Activated CD8-positive, alpha-beta memory T cell treated with anti-CD3 and anti-CD28 coated beads, Interleukin-2, amount 50 U/mL, for 4 hours (primary cell): ENCODE measurements at places on chromosomes 2 and 18.

- no peak for DNase-seq
These were observed 93.3 kb downstream of the KLHL29 start for GRCh38 chr2:23478087-23478932.

DNA sequence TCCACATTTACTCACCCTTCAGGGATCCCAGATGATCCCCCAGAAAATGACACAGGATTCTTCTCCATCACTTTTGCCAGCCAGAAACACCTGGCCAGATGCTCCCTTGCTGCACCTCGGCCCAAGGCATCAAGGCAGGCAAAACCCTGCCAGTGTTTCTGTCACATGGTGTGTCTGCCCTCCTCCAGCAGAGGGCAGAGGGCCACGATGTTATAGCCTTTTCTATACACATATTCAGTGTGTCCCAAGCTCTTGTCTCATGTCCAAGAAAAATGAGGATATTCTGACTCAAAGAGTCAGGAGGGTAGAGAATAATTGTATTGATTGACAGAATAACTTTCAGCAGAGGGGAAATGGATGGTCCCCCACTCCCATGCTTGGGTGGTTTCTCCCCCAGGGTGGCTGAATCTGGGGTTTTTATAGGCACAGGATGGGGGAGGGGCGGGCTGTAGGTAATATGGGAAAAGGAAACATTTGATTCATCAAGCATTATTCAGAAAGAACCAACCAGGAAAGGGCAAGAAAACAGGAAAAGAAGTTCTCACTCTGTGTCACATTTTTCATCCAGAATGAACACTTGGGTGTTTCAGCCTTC, 933.9 kb downstream of the TRIB2 start:
- no peak for DNase-seq

- DNase-seq: no peak
These were observed 495.9 kb upstream of the CNTNAP5 start for GRCh38 chr2:123528996-123529707.

DNA sequence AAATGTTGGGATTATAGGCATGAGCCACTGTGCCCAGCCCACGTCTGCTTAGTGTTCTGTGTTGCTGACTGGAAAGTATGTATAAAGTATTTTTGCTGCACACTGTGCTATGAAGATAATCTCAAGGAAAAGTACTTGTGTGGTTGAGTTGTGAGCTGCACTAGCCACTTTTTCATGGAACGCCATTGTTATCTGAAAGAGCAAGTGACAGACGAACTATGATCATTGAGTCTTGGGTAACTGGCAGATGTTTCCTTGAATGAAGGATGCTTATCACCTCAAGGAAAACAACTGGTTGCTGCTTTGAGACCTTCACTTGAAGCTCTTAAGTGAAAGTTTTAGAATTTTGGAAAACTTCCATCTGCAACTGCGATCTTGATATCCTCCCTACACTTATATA, 82.2 kb upstream of the KCTD1 start:
- no peak for DNase-seq

DNA sequence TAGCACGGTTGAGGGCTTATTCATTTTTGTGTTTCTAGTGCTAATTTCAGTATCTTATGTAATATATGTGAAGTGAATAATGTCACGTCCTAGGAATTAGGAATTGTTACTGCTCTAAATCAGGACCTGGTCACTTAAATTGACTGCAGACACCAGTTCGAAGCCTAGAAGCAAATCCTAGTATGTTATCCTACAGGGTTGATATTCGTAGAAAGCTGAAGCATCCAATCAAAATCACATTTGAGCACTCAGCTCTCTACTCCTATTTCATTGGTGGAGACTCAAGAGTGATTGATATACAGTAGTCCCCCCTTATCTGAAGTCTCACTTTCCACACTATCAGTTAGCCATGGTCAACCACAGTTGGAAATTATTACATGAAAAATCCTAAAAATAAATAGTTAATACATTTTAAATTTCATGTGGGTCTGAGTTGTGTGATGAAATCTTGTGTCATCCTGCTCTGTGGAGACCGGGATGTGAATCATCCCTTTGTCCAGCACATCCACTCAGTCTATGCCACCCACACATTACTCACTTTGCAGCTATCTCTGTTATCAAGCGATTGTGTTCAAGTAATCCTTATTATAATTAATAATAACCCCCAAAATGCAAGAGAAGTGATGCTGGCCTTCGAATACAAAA, 35.2 kb upstream of the SCN9A start:
- DNase-seq: no peak

GRCh38 chr2:43426305-43427031, 169.4 kb downstream of the THADA start:
- peak; percentile 54 for DNase-seq

DNA sequence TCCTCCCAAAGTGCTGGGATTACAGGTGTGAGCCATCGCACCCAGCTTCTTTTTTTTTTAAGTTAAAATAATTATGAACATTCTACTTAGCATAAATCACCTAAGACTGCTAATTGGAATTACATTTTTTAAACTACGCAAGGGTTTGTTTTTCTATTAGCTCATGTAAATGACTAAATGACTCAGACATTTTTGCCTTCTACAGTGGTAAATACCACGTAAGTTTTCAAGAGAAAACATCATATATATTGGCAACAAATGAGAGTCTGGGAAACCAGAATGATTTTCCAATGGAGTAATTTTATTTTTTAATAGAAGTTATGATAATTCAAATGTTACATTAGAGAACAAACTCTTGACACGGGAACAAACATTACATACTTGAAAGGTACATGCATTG, 259.0 kb downstream of the ZNF385B start:
- no peak for DNase-seq

- no peak for DNase-seq
These were observed 138.2 kb upstream of the OSR1 start for GRCh38 chr2:19496646-19497045.

DNA sequence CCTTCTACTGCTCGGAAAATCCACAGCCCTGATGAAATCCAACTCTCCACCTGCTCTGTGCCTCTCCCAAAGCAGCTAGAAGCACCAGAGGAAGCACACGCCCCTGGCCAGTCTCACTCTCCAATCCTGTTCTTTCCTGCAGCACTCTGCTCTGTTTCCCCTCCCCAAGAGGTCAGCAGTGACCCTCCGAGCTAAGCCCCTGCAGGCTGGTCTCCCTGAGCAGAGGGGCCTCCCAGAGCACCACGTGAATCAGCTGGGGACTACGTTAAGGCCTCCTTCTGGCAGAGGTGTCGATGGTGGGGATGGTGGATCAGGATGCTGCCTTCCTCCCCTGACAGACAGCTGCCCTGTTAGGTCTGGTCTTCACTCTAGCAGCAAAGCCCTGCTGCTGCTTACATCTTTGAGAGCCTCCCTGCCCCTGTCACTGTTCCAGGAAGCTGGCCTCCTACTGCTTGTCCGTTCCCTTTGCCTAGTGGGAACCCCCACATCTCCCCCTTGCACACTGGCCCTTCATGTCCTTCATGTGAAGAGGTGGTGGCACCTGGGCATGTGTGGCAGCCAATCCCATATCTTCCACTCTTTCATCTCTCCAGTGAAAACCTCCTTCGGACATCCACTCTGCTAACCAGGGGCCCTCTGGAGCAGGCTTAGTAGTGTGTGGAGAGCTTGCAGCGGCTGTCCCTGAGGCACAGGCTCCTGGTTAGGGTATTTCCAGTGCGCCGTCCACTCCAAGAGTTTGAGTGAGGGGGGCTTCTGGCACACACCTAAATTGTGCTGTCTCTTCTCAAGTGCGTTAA, 307.5 kb upstream of the HS6ST1 start:
- no peak for DNase-seq

DNA sequence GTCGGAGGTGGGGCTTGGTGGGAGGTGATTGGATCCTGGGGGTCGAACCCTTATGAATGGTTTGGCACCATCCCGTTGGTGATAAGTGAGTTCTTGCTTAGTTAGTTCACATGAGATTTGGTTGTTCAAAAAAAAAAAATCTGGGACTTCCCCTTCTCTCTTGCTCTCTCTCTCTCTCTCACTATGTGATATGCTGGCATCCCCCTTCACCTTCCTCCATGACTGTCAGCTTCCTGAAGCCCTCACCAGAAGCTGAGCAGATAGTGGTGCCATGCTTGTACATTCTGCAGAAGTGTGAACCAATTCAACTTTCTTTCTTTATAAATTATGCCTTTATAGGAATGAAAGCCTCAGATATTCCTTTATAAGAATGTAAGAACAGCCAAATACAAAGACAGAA, 269.7 kb upstream of the APCDD1 start:
- no peak for DNase-seq

- no peak for DNase-seq
These were observed 116.3 kb upstream of the WDSUB1 start for GRCh38 chr2:159402790-159403189.

- no peak for DNase-seq
These were observed 98.7 kb upstream of the ST3GAL5 start for GRCh38 chr2:85987266-85988174.

DNA sequence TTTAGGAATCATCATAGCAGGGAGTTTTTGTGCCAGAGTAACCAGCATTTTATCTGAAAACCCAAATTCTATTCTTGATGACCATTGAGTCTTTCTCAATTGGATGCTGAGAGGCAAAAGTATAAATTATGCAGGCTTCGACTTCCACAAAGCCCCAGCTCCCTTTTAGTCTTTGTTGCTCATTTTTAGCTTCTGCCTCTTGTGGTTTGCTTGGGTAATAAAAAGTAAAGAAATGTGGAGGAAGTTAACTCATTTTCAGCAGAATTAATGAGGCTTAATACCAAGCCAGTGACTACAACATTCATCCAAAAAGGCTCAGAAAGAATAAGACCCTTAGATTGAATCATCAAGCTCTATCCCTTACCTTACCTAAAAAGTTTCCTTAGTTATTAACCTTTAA, 18.6 kb downstream of the ERMN start:
- no peak for DNase-seq

- no peak for DNase-seq
These were observed 113.3 kb upstream of the DNMT3A start for GRCh38 chr2:25454824-25455611.
